ENCODE measurements at places on chromosomes 2 and 18.

DNA sequence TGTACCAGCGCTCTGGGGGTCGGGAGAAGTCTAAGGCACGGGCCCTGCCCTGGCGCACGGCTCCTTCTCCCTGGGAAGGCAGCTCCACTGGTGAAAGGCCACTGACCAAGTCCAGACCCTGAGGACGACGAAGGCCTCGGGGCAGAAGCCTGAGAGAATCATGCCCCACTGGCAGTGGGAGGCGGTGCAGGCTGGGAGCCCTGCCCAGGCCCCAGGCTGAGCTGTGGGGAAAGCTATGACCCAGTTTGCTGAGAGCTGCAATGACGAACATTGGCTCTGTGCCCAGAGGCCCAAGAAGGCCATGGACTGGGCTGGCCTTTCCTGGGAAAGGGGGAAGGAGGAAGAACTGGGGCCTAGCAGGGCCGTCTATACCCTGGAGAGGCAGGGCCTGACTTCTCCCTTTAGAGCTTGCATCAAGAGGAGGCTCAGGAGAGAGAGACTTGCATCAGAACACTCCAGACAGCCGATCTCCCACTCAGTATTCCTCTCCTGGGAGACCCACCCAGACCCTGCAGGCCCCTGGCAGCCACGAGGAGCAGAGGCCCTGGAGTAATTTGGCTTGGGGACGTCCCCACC is 32.9 kb downstream of the HS1BP3 start:
- DNase-seq = peak; percentile 91

DNA sequence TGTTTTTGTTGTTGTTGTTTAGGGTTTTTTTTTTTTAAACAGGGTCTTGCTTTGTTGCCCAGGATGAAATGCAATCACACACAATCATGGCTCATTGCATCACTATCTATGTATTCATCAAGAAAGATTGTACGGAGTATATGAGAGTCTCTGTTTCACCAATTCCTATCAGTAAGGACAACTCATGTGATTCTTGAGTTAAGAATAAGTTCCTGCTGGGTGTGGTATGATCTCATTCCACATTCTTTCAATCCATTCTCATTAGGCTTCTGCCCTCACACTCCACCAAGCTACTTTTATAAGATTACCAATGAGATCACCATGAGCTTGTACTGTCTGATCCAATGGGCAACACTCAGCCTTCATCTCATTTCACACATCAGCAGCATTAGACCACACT is 9.1 kb upstream of the AP1S3 start:
- no peak for DNase-seq

DNA sequence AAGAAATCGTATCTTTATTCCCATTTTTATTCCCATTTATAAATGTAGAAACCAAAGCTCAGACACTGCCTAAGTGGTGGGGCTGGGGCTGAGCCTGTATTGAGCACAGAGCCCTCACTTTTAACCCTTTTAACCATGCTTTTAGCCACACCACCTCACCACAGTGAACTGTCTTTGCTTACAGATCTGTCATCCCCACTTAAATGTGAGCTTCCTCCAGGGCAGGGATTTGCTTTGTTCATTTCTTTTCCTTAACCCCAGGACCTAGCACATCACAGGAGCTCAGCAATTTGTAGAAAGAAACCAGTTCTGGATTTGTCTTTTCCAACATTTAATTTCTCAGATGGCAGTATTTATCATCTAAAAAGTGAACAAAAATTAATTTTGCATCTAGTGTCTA is 2.2 kb downstream of the BOD1L2 start:
- no peak for DNase-seq

DNA sequence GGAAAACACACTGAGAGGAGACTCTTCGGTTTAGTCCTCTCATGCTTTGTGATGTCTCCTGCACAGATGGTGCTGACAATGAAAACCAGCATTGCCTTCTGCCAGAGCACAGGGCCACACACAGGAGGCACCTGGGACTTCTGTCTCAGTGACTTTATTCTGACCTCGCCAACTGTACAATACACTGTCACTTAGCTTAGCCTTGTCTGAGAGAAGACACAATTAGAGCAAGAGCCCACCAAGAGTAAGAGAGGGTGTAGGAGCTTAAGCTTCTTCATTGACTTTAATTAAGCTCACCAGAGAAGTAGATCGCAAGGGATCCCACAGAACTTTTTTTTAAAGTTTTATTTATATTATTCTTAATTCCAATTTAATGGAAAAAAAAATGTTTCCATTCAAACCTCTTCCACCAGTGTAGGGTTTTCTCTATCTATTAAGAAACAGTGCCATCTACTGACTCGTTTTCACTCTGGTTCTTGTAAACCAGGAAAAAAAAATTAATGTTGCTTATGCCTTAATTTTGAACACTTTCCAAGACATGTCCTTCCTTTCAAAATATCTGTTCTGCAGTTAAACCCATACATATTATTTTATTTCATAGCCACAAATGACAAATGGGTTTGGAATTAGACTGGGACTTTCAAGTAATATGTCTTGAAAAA is 42.4 kb upstream of the DDX18 start:
- DNase-seq = no peak

- DNase-seq = no peak
Measured at GRCh38 chr2:86305915-86306254, 31.5 kb downstream of the REEP1 start.

- DNase-seq = no peak
Measured at GRCh38 chr2:52964916-52965530, 802.6 kb upstream of the CHAC2 start.

DNA sequence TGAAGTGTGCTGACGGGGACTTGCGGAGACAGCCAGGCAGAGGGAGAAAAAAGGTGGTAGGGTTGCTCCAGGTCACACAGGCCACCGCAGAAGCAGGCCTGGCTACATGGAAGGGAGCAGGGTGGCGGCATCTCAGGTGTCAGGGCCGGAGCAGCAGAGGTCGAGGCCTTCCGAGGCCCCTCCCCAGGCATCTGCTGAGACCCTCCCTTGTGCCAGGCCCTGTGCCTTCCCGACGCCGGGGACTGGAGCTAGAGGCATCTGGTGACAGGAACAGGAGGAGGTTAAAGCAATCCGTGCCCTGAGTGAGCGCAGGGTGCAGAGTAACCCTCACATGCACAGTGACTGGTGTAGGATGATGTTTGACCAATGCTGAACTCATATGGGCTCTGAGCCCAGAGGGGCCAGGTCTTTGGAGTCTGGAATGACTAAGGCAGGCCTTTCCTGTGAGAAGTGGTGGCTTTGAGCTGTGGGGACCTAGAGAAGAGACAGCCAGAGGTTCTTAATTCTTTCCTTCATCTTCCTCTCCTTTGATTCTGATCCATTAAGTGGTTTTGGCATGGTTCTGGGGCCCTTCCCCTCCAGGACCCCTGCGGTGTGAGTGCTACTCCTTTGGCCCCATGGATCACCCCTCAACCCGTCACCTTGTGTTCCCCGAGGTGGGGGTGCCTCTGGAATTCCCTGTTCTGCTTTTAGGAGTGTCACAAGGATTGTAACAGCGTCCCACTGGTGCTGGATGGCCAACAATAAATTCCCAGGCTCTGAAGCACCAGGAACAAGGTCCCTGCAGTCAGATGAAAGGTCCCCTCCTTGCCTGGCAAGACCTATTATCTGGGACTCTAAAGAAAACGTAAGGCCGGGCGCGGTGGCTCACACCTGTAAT is 72.1 kb downstream of the KLHL29 start:
- no peak for DNase-seq

GRCh38 chr2:221573430-221574230 is 1.5 kb upstream of the EPHA4 start:
- peak; percentile 93 for DNase-seq

Measured in left hindlimb (tissue), 1 donor.